GM12864 (cell line): ENCODE measurements at places on chromosomes 5 and 9.

GRCh38 chr5:10875201-10875768, 114.3 kb upstream of the DAP start:
- no peak for DNase-seq

DNA sequence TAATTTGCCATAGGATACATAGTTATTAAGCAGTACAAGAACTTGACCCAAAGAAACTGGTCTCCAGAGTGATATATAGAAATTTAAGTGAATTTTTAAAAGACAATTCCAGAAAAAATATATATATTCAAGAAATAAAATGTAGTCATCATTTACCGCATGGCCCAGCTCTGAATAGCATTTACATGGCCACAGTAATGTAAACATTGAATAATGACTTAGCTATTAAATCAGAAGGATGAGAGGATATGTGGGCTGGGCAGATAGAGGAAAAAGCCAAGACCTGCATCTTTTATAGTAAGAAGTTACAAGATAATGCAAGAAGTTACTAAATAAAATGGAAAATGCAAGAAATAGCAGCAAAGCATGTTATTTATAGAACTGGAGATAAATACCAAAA, 405.2 kb upstream of the WWC1 start:
- no peak for DNase-seq

- DNase-seq: no peak
Measured at GRCh38 chr9:111794835-111795556, at the start of gene SHOC1. SHOC1 (minus strand) TSS chr9:111794937; CDS start chr9:111791418, 3,519 bp downstream.

GRCh38 chr9:70395652-70396051, 18.8 kb downstream of the KLF9 start:
- no peak for DNase-seq

DNA sequence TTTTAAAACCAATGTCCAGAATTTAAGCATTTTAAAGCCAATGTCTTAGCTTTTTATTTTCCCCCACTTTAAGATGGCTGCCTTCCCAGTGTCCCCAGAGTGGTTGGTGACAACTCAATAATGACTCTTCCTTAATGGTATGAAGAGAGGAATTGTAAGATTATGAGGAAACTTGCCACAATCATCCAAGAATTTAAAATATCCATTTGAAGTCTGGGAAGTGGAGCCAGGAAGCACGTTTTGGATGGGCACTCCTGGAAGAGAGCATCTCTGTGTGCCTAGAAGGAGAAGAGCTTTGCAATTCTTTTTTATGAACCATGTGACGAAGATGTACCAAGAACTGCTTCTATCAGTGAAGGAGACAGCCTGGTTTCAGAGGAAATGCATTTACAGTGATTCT, 11.3 kb upstream of the IGFBPL1 start:
- DNase-seq: no peak

DNA sequence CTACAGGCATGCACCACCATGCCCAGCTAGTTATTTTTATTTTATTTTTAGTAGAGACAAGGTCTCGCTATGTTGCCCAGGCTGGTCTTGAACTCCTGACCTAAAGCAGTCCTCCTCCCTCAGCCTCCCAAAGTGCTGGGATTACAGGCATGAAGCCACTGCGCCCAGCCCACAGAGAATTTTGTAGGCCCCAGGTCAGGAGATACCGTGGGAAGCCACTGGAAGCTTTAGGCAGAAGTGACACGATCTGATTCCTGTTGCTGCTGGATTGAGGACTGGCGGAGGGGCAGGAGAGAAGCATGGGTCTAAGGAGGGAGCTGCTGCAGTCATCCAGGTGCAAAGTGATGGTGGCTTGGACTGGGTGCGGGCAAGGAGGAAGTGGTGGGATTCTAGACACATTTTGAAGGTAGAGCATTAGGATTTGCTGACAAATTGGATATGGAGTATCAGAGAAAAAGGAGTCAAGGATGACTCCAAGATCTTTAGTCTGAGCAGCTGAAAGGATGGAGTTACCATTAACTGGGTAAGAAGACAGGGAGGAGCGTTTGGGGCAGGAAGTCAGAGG, 20.7 kb downstream of the TCF7 start:
- no peak for DNase-seq

- DNase-seq: no peak
Measured at GRCh38 chr9:129664746-129665388, 580 bp upstream of the PRRX2 start.

DNA sequence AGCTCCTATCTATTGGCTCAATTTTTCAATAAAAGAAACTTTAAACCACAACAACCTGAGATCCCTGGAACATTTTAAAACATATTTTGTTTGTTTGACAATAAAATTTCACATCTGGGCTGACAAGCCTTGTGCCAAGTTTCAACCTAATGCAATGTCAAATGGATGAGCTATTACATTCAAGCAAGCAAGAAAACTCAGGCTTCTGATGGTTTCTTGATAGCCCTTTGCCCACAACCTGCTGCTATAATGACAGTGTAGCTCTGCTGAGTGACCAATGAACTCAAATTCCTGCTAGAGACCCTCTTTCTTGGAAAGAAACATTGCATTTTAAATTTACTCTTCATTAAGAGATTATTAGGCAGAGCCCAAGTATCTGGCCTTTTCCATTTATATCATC, 472.9 kb downstream of the ARHGEF28 start:
- DNase-seq: no peak

DNA sequence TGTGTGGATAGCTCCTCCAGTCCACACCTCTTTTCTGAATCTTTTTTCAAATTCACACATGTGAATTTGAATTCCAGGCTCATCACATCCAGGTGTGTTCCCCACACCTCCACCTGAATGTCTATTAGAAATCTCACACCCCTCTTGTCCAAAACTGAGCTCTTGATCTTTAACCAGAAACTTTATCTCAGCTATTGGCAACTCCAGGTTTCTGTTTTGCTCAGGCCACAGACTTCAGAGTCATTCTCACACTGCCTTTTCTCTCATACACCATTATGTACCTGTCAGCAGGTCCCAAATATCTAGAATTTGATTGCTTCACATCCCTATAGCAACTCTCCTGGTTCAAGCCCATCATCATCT, 11.6 kb downstream of the NIPSNAP3B start:
- no peak for DNase-seq

DNA sequence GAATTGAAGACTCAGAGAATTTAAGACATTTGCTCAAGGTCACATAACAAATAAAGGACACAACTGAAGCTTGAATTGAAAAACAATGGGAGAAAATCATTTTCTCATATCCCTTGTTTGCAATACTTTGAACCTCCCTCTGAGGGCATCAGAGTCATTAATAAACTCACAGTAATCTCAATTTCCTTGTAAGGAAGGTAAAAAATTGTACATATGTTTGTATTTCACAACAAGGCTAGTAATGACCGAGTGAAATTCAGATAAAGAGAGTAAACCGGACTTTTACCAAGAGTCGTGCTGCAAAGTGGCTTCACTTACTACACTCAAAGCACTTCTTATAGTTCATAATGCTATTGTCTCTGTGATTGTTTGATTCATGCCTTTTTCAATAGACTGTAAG, 665.0 kb downstream of the NR2F1-AS1 start:
- no peak for DNase-seq

DNA sequence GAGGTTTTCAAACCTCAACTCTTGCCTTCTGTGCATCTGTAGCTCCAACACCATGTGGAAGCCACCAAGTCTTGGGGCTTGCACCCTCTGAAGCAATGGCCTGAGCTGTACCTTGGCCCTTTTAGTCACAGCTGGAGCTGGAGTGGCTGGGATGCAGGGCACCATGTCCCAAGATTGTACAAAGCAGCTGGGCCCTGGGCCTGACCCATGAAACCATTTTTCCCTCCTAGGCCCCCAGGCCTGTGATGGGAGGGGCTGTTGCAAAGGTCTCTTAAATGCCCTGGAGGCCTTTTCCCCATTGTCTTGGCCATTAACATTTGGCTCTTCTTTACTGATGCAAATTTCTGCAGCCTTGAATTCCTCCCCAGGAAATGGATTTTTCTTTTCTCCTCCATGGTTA, 11.8 kb upstream of the ENTREP1 start:
- DNase-seq: no peak

DNA sequence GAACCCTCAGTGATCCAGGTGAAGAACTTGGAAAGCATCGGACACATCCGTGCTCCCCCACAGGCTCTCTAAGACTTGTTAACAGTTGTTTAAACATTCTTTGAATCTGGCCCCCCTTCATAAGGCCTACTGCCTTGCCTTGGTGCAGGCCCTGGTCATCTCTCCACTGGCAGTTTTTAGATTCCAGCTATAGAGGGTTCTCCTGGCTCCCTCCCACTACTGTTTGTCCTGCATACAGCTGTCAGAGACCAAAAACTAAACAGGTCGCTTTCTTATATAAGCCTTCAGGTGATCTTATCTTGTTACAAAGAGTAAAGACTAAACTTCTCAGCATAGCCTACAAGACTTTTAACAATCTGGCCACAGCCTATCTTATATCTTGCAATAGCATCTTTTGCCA, 32.3 kb downstream of the NRG2 start:
- no peak for DNase-seq

GRCh38 chr9:80874276-80874675, 815.1 kb downstream of the TLE1 start:
- DNase-seq: no peak

DNA sequence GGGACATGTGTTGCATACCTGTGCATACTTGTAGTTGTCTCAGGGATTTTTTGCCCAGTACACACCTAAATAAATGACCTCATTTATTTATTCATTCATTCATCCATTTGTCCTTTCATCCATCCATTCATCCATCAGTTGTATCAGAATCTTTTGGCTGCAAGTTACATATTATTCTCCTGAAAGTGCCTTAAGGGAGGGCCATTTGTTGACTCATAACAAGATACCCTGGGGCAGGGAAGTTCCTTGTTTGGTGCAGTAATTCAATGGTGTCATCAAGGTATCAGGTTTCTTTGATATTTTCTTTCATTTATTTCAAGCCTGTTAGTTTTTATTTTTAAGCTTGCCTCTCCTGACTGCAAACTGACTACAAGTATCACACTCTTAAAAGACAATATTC, 597.9 kb upstream of the TLE4 start:
- no peak for DNase-seq

DNA sequence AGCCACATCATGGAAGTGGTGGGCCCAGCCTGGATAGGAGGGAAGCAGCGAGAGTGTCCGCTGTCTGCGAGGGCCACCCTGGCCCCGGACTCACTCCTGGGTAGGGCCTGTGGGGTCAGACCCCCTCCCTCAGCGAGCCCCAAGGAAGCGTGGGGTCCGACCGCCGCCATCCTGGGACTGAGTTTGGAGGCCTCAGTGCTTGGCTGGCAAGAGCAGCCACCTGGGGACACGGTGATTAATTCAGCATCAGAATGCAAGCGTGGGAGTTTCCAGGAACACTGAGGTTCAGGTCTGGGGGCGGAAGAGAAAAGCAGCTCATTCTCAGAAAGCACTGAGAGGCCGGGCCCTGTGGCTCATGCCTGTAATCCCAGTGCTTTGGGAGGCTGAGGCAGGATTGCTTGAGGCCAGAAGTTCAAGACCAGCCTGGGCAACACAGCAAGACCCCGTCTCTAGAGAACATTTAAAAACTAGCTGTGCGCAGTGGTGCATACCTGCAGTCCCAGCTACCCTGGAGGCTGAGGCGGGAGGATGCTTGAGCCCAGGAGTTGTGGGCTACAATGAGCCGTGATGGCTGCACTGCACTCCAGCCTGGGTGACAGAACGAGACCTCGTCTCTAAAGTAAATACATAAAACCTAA, 18.3 kb upstream of the CAMSAP1 start:
- no peak for DNase-seq

GRCh38 chr5:130890610-130891009, 274.4 kb downstream of the HINT1 start:
- no peak for DNase-seq

DNA sequence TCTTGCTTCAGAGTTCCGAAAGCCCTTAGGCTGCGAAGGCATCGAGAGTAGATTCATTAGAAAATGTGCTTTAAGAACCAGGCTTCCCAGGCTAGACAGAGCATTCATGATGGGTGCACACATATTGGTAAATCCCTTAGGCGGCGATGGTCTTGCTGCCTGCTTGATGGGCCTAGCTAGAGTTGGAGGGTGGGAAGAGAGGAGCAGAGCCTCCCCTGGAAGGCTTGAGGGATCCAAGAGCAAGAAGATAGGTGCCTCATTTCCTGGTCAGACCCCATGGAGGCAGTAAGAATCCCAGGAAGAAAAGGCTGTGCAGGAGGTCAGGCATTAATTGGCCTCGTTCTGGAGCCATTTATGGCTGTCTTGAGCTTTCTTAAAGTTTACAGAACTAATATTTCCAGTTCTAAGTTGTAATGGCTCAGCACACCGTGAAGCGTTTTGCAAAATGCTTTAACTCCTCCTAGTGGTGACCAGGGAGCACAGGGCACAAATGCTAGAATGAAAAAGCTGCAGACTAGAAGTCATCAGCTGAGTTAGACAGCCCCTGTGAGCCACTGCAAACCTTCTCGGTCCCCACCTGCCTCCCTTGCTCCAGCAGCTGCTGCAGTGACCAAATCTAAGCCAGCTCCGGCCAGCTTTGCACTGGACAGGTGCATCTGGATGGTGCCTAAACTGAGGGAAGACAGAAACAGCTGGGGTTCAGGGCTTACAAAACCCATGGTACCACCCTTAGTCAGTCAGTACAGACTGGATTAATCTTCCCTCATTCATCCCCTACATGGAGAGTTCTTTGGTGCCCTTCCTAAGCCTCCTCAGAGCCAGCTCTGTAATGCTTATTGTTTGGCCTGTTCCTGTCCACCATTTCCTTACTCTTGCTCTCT, 14.7 kb downstream of the SLC45A2 start:
- DNase-seq: no peak

DNA sequence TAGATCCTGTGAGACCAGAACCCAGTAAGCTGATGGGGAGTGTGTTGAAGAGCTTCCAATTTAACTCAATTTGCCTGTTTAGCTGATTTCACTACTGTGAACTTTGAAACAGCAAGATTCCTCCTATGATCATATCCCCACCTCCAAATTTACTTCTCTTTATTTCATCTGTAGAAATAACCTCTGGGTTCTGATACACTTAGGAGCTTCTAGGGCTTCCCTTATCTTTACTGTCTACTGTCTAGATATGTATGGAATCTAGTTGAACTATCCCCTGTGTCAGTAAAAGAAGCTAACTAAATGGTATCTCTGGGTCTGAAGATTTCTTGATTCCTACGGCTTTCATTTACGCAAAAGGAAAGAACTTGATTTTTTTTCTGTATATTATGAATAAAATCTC, 116.8 kb downstream of the GCNT1 start:
- DNase-seq: no peak

DNA sequence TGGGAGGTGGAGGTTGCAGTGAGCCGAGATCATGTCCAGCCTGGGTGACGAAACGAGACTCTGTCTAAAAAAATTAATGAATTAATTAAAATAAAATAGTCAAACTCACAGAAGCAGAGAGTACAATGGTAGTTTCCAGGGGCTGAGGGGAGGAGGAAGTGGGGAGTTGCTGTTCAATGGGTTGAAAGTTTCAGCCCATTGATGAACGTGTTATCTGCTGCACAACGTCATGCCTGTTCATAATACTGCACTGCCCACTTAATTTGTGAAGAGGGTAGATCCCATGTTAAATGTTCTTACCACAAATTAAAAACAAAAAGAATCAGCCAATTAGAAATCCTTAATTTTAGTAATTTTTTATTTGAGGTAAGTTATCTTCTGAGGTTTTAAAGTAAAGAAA, 16.4 kb upstream of the RUFY1 start:
- DNase-seq: no peak
